Right cardiac atrium (tissue), 5 donors: ENCODE measurements at places on chromosomes 2 and 18. TPM values are rescaled to one million over a fixed set of nuclear protein-coding genes. Genes with fewer than 3 reads are reported as not detected.

Gene LRRC30
- total RNA-seq: not detected

Gene VSNL1
- 38.8 TPM for total RNA-seq

Gene MTHFD2
- total RNA-seq: 18.0 TPM

Gene DAW1
- total RNA-seq: 0.15 TPM

Gene AFTPH
- total RNA-seq: 15.9 TPM

Gene ANKRD62
- total RNA-seq: not detected
